ENCODE measurements at places on chromosomes 12 and 14.

DNA sequence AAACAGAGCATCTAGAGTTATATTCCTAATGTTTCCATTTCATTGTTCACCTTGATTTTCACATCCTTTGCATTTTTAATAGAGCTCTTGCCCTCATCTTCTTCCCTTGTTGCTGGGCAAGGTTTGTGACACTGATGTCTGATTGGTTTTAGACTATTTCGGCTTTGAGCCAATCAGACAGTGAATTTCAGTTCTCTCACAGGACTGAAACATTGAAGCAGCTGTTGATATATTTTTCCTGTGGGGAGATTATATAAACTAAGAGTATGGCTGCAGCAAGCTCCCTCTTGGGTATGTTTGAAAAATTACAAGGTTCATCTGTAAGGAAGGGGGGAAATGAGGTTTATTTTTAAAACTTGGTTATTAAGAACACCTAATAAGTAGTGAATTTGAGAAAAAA, 51.2 kb downstream of the ATF7IP start:
- DNase-seq = no peak

DNA sequence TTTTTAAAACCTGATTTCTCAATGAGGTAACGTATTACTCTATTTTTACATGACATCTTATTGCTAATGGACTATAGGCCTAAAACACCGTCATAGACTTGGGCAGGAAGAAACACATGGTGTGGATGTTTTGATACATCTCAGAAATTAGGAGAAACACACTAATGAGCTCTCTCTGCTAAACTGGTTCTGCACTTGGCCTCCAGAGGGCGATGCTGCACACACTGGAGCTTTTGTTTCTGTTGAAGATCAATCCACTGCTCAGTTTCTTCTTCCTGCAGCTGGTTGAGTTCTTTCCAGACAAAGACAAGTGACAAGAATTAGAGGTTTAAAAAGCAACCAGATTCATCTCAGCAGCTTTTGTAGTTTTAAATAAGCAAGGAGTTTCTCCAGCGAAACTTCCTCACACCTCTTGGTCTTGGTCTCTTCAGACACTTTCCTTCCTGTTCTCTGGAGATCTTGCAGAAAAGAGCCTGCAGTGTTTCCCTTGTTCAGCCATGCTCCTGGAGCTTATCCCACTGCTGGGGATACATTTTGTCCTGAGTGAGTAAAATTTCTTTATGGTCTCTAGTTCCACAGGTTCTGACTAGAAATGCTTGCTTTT, 178.5 kb upstream of the OR4E1 start:
- peak; percentile 26 for DNase-seq

DNA sequence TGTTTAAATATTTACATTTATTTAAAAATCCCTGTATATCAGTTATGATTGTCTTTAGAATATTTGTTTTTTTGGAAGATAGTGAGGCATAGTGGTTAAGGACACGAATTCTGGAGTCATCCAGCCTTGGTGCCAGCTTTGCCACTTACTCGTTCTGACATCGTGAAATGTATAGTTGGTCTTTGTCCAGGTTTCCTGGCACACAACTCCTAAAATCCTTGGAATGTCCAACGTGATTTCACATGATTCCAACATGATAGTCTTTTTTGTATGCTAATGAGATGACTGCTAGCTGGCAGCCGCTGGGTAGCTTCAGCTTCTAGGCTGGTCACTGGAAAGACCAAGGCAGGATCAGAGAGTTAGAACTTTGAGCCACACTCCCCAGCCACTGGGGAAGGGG, 64.8 kb downstream of the PRICKLE1 start:
- no peak for DNase-seq

DNA sequence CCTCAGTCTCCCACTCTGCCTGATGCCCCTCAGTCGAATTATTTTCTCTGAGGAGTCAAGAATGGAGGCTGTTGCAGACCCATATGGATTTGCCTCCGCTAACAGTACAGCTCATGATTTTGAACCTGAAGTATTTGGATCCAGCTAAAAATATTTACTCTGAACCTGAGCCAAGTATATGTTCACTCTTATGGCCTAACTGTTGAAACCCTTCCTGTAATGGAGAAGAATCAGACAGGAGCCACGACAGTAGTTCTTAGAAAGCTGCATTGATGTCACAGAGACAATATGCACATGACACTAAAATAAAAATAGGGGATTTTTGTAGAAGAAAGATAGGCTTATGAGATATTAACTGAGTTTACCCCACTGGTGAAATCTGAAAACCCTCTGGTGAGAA, 1128.3 kb upstream of the FLRT2 start:
- no peak for DNase-seq

DNA sequence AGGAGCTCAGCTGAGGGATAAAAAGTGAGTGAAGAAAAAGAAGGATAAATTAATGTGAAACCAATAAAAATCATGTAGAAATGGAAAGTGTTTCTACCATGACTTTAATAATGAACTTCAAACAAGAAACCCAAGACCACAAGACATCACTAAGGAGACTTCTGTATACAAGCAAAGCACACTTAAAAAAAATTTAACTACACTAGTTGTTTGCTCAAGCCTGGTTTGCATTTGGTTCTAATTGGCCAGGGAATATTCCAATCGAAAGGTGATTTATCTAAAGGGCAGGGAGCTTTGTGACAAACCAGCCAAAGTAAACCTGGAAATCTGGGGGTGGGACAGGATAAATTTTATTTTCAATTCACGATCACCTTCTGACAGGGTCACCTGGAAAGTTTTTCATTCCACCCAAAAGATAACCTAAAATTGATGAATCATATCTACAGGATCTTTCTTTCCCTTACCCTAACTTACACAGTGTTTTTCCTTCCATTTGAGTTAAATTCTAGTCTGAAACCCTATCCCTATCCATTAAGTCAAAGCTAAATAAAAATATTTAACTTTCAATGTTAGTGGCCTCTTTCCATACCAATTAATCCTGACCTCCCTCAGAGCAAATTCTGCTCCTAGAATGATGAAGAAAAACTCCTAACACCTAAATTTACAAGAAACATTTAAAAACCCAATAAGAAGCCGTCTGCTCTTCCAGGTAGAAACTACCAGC, 2.6 kb downstream of the EGLN3 start:
- DNase-seq = no peak

DNA sequence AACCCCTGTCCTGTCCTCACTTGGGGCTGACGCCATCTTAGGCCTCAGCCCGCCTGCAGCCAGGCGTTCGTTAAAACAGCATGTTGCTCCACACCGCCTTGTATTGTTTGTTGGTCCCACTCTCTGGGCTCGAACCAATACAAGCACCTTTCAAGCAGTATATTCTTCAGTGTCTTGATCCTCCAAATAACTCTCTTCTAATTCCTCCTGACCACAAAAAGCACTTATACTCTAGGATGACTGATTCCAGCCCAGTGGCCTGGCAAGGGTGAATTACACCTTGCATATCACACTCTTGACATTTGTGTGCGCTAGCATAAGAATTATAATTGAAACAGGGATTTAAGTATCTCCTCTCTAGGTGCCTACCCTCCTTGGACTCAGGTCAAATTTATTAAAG, 7.1 kb downstream of the CCER1 start:
- no peak for DNase-seq

DNA sequence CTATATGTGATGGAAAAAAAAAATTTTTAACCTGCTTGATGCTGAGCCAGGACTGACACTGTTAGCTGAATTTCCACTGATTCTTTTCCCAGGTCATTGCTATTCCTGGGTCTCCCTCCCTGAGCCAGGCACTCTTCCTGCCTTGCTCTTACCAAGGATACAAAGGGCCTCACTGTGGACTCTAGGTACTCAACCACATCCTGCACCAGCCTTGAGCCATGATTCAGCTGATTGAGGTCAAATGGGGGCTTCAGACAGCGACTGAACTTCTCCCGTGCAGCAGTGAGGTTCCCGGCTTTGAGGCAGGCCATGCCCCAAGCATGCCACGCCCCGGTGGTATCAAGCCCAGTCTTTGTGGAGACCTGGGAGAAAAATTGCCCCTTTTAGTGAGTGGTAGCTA, 54.3 kb downstream of the ZFYVE26 start:
- DNase-seq = no peak

DNA sequence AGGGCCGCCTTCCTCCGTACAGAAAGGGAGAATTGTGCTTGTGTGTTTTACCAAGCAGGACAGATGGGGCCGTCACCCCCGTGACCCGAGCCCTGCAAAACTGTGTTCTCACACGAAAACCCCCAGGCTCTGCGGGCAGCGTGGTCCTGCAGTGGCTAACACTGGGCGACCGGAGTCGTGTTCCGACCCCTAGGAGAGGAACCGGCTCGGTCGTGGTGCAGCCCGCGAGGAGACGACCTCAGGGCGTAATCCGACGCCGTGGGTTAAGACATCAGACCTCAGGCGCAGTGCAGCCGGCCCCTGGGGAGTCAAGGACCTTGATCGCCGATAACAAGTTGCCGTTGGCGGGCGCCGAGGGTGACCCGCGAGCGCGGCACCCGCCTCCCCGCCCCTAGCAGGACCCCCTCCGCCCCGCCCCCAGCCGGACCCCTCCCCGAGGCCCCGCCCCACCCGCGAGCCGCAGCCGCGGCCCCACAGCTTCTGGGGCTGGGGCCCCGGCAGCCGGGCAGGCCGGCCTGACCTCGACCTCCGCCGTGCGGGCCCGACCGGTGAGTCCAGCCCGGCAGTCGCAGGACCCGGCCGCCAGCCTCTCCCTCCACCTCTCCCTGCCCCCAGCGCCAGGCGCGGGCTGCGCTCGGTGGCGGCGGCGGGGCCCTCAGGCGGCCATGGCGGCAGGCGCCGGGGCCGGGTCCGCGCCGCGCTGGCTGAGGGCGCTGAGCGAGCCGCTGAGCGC, at the start of gene CHPT1:
TSS of gene CHPT1 (plus strand) at position 444 of the 733 bp plus-strand sequence. CDS start at position 666, 222 bp downstream.
- DNase-seq = peak; percentile 45

DNA sequence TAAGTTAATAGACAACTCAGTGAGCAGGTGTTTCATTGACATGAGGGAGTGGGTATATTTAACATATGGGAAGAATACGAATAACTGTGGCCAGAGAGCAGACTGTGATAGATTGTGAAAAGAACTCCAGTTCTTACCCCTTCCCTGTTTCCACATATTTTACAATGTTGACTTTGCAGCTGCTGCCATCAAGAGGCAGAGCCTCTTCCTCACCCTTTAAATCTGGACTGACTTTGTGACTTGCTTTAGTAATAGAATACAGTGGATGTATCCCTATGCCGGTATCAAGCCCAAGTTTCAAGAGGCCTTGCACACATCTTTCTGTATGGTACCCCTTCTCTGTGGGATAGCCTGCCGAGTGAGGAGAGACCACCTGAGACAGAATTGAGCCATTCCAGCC, 356.7 kb downstream of the ETNK1 start:
- DNase-seq = no peak

GRCh38 chr14:44782775-44783238, 178.9 kb downstream of the KLHL28 start:
- no peak for DNase-seq

GRCh38 chr12:50467439-50467838, 37.3 kb upstream of the DIP2B start:
- DNase-seq = no peak

GRCh38 chr14:75430526-75430925, 2.7 kb downstream of the JDP2 start:
- no peak for DNase-seq

- no peak for DNase-seq
These were observed 1.4 kb downstream of the C12orf56 start for GRCh38 chr12:64389154-64389553.

GRCh38 chr12:131112021-131112420, 158.3 kb downstream of the ADGRD1 start:
- DNase-seq = no peak

- peak; percentile 18 for DNase-seq
These were observed 73.8 kb downstream of the SUSD6 start for GRCh38 chr14:69685218-69685616.

DNA sequence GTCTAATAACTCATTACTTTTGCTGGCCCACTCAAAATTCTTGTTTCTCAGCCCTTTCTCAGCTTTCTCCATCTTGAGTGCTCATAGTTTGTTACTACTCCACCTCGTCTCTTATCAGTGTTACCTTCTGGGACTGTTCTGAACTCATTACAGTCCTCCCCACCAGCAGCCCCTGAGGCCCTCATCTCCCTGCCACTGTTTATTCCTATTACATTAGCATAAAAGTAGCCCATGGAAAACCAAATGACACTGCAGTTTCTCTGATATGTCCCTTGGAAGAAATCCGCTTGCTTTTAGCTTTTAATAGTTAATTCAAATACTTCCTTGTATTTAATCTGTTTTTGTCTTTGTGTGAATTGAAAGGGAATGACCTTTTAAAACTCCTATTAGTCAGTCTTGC, 7.6 kb downstream of the AKAP6 start:
- DNase-seq = no peak

- DNase-seq = no peak
These were observed 11.9 kb upstream of the TSPAN9 start for GRCh38 chr12:3065300-3065699.

All from T-helper 22 cell (primary cell).